ENCODE measurements at places on chromosomes 3 and 15.

- DNase-seq, result no peak
Observed at GRCh38 chr3:191303596-191303995, 25.6 kb upstream of the CCDC50 start.

DNA sequence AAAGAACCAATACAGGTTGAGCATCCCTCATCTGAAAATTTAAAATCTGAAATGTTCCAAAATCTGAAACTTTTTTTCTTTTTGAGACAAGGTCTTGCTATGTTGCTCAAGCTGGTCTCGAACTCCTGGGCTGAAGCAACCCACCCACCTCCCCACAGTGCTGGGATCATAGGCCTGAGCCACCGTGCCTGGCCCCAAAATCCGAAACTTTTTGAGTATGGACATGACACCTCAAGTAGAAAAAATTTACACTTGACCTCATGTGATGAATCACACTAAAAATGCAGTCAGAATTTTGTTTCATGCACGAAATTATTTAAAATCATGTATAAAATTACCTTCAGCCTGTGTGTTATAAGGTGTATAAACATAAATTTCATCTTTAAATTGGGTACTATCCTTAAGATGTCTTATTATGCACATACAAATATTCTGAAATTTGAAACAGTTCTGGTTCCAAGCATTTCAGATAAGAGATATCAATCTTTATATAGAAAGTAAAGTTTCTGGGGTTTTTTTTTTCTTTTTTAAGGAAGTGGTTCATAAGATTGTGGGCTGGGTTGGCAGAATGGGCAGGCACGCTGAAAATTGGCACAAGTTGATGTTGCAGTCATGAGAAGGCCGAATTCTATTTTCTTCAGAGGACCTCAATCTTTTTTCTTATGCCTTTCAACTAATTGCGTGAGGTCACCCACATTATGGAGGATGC, 72.5 kb downstream of the SPRED1 start:
- no peak for DNase-seq

DNA sequence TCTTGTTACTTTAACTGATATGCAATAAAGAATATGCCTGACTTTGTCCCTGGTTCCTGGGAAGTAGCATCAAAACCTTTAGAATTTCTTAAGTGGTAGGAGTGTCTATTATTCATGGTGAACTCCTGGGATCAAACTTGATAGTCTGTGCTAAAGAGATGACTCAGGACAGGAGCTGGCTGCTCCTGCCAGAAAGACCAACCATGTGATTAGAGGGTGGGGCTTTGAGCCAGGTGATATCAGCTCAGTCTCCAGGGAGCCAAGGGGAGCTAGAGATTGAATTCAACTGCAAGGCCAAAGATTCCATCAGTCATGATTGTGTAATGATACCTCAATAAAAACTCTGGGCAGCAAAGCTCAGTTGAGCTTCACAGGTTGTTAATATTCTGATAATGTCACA, 20.6 kb upstream of the TMC3 start:
- DNase-seq, result no peak

DNA sequence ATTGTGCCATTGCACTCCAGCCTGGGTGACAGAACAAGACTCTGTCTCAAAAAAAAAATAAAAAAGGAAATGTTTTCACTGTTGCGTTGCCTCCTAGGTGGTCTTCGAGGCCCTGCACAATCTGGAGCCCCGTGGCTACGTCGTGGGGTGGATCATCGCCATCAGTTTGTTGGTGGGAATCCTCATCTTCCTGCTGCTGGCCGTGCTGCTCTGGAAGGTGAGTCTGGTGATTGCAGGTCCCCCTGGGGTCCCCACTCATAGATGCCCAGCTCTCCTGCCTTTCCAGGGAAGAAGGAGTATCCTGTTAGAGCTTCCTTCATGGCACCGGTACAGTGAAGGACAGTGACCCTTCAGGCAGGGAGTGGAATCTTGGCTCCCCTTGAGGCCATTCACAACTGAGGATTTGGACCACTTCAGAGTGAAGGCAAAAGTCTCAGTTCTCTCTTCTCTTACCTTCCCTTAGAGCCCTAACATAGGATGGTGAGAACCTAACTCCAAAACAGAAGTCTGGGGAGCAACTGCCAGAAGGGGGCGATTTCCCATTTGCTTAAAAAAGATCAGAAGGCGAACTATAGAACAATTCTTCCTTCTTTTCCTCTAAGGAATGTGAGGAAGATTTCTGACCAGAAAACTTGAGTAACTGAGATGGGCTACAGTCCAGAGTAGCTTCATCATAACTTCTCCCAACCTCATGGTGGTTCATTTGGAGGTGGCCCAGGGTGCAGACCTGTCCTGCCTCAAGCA, 57.8 kb upstream of the CTDSPL start:
- DNase-seq, result no peak

DNA sequence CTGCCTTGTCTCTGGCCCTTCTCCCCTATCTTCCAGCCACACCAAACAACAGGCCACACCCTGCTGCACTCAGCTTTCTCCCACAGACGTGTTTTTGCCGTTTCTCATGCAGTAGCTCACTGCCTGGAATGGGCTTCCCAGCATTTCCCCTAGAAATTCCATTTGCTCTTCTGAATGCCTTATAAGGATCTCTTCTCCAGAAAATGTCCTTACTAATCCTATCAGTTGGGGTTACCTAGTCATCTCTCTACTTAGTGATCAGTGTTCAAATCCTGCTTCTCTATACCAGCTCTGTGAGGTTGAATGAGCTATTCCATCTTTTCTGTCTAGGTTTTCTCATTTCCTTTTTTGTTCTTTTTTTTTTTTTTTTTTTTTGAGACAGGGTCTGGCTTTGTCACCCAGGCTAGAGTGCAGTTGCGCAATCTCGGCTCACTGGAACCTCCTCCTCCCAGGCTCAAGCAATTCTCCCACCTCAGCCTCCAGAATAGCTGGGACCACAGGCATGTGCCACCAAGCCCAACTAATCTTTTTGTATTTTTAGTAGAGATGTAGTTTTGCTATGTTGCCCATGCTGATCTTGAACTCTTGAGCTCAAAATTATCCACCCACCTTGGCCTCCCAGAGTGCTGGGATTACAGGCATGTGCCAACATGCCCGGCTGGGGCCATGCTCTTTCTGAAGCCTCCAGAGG, 98.2 kb upstream of the CHD2 start:
- no peak for DNase-seq

GRCh38 chr15:35885870-35886269, 339.9 kb upstream of the DPH6 start:
- DNase-seq, result no peak

DNA sequence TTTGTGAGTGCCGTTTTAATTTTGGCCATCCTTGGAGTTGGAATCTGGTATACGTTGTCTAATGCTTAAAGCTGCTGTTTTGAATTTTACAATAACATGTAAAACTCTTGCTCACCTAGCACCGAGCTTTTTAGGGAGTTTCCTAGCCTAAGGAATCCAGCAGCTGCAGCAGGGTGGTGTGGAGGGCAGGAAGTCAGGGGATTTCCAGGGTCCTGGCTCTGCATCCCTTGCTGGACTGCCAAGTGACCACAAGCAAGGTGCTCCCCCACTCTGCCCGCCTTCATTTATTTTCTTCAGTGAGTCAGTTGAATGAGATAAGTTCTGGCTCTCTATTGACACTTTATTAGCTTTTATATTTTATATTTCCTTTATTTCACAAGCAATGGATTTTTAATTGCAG, 113.7 kb downstream of the ATG7 start:
- no peak for DNase-seq

- DNase-seq, result no peak
Observed at GRCh38 chr3:139307072-139307491, 36.7 kb upstream of the MRPS22 start.

DNA sequence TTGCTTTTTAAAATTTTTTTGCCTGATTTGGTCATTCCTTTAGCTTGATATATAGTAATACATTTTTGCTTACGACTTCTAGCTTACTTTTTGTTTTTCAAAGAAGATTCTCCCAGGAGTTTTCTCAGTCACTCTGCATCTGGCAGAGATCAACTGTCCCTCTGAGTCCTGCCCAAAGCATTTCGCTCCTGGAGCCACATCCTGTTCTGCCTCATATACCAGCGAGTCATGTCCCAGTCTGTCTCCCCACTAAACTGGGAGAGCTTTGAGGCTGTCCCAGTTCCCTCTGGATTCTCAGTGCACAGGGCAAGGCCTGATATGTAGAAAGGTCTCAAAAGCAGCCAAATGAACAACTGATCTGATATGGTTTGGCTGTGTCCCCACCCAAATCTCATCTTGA, 326.3 kb downstream of the ARRDC4 start:
- DNase-seq, result no peak

DNA sequence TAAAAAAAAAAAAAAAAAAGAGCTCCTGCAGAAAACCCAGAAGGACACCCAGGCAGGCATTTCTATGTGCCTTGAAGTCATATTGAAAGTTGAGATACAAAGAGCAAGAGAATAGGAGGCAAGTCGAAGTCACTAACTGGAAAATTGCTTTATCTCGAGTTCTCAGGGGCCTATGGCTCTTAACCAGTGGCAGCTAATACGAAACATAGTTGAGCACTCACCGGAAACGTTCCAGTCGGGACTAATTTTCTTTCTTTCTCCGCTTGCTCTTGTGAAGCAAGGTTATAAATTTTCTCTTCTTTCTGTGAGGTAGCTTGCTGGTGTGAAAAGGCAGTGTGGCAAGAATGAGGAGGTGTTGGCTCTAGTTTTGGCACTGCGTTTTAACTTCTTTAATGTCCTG, 181.5 kb downstream of the ADAMTS9 start:
- DNase-seq, result no peak

DNA sequence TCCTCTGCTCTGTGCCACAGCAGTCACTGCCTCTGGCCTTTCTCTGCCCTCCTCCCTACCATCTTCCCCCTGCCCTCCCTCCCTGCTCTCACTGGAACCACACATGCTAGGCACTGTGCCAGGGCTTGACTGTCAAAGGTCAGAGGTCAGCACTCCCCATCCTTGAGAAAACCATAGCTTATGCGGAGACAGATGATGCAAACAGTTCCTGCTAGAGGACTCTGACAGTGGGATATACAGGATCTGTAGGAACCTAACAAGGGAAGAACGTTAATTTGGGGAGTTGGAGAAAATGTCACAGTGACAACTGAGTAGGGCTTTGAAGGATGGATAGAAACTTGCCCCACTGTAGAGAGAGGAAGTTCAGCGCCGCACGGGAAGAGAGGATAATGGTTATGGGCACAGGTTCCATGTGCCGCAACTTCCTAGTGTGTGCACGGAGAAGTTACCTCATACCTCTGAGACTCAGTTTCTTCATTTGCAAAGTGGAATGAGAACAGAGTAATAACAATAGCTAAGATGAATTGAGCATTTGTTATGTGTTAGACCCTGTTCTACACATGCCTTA, 29.3 kb upstream of the XYLB start:
- DNase-seq, result no peak

GRCh38 chr3:129311054-129311902, 32.6 kb downstream of the HMCES start:
- DNase-seq, result no peak

GRCh38 chr3:115099986-115100571, 47.0 kb downstream of the ZBTB20 start:
- DNase-seq, result peak; percentile 93
